ENCODE measurements at places on chromosomes 16 and 17.

DNA sequence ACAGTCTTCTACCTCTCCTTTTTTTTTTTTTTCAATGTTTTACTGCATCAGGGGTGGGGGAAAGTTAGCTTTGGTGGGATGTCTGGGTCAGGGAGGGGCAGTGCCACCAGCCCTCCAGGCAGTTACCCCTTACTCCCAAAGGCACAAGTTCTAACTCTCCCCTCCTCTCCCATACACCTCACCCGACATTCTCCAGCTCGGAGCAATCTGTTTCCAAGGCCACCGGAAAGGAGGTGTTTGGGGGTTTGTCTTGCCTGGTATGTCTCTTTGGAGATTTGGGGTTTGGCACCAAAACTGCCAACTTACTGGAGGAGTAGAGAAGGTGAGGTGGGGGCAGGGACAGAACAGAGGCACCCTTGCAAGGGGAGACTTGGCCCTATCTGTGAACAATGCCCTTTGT is 4.7 kb downstream of the DLX3 start:
- no peak for DNase-seq

- no peak for DNase-seq
These were observed 62.3 kb downstream of the PHKB start for GRCh38 chr16:47523342-47524006.

DNA sequence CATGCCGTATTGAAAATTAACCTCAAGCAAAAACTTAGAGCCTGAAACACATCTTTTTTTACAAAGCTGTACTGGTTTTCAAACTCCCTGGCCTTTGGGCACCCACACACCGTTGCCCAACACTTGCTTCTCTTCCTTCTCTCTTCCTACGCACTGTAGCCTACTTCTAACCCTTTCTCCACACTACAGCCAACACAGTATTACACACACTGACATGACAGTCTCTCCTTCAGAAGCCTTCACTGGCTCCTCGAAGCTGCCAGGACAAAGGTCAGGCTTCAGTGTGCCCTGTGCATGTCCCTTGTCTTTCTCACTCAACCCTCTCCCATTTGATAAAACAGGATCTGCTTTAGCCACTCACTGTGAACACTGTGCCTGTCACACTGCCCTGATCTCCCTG is 8.0 kb downstream of the FANCA start:
- DNase-seq, result no peak

GRCh38 chr16:84131117-84131516 is 13.9 kb downstream of the HSDL1 start:
- DNase-seq, result no peak

DNA sequence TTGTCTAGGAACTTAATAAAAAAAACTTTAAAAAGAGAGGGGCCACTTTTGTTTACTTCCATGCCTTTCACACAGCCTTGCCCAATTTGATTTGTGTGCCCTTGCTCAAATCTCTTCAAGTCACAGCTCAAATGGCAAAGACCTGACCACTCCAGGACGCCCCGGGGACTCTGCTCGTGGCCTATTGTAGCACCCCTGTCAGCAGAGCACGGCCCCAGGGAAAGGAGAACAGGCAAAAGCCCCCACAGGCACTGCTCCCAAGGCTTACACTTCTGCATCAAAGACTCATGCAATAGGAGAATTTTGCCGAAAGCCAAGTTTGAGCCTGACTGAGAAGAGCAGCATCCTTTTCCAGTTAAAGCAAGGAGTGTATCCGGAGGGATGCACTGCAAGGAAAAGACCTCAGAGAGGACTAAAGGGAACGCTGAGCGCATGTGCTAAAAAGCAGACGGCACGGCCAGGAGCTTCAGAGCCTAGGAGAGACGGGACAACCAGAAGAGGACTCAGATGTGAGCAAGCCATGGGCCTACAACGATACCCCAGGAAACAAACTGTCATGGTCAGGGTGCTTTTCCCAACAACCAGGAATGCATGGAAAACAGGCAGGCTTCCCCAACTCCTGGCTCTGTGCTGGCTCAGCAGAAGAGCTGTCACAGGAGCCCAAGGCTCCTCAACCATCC is 8.2 kb downstream of the CREBBP start:
- no peak for DNase-seq

GRCh38 chr16:50297301-50298074 is 31.1 kb downstream of the ADCY7 start:
- DNase-seq, result no peak

- no peak for DNase-seq
These were observed 10.1 kb downstream of the GAST start for GRCh38 chr17:41722231-41722630.

GRCh38 chr17:2084036-2084765 is 29.3 kb downstream of the HIC1 start:
- DNase-seq, result no peak

- DNase-seq, result no peak
These were observed 1.3 kb downstream of the SRL start for GRCh38 chr16:4240624-4241023.

DNA sequence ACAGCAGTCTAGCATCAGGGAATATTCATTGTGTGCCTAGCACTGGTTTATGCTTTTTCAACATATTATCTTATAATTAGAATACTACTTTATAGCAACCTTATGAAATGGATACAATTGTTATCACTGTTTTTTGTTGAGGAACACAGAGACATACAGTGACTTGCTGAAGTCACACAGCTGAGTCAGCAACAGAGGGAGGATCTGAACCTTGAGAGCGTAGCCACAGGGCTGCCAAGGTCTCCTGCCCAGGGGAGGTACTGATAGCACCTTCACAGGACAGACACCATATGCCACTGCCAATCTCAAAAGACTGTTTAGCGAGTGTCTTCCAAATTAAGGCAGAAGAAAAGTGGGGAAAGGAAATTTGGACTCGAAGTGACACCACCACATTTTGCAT is 63.0 kb downstream of the GTF3C1 start:
- no peak for DNase-seq

- DNase-seq, result no peak
These were observed 324.6 kb downstream of the C16orf95 start for GRCh38 chr16:86992587-86992986.

DNA sequence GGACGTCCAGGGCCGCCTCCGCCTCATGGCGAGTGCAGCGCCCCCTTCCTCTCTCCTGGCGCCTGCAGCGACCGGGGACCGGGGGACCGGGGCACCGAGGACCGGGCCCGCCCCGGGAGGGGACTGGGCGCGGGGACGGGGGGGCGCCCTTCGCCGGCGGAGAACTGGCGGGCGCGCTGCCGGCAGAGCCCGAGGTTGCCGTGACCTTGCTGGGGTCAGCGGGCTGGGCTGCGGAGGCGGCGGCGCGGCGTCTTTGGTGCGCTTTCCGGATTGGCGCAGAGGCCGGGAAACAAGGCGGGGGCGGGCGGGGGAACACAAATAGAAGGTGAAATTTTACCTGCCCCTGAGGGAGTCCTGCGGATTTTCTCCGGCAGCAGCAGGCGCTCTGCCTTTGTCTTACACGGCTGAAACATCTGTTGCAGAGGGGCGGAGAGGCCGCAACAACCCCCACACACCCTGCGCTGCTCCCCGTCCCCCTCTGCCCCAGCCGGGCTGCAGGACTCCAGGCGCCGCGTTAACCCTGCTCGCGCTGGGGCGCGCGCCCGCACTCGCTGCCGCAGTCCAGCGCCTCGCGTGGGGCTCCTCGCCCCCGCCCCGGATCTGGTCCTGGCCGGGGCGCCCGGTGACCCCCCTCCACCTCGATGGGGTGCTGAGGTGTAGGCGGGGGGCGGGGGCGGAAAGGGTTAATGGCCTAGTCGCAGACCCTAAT is 53.5 kb downstream of the SREBF1 start:
- no peak for DNase-seq

- DNase-seq, result no peak
These were observed 6.5 kb upstream of the LLGL1 start for GRCh38 chr17:18218756-18219415.

DNA sequence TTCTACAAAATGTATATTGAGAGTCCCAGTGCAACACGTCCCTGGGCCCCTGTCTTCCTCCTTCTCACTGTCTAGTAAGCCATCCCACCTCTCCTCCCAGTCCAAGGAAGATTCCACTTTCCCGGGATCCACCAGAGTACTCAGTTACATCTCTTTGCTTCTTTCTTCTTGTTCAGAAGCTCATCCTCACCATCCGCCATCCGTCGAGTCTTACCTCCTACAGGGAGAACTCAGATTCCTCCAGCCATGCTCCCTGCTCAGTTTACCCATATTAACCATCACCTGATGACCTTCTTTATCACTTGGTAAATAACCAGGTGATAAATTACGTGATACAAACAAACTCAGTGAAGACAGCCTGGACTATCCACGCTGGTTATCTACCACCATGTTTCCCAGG is 57.1 kb downstream of the CYTH1 start:
- no peak for DNase-seq

DNA sequence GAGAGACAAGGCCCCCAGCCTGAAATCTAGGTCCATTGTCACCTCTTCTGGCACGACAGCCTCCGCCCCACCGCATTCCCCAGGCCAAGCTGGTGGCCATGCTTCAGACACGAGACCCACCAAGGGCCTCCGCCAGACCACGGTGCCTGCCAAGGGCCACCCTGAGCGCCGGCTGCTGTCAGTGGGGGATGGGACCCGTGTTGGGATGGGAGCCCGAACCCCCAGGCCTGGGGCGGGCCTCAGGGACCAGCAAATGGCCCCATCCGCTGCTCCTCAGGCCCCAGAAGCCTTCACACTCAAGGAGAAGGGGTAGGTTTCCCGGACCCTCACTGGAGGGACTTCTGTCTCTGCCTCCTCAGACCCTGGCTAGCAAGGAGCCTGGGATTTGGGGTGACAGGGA is 1.0 kb downstream of the TEDC2 start:
- no peak for DNase-seq

DNA sequence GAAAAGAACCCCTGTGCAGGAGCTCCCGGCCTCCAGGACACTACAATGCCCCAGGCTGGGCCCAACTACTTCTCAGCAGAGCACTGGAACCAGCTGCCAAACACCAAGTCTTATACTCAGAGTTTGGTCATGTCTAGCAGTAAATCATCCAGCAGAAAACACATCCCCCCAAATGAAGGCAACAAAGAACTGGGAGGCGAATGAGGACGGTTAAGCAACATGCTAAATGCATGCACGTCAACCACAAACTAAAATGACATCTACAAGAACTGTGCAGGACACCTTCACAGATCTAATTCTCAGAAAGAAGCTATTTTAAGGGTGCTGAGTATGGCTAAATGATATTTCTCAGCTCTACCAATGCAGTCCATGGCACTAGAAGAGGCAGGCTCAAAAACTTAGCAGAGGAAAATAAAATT is 7.6 kb upstream of the IRX5 start:
- DNase-seq, result no peak

GRCh38 chr16:8847145-8847544 is 21.7 kb downstream of the CARHSP1 start:
- no peak for DNase-seq

DNA sequence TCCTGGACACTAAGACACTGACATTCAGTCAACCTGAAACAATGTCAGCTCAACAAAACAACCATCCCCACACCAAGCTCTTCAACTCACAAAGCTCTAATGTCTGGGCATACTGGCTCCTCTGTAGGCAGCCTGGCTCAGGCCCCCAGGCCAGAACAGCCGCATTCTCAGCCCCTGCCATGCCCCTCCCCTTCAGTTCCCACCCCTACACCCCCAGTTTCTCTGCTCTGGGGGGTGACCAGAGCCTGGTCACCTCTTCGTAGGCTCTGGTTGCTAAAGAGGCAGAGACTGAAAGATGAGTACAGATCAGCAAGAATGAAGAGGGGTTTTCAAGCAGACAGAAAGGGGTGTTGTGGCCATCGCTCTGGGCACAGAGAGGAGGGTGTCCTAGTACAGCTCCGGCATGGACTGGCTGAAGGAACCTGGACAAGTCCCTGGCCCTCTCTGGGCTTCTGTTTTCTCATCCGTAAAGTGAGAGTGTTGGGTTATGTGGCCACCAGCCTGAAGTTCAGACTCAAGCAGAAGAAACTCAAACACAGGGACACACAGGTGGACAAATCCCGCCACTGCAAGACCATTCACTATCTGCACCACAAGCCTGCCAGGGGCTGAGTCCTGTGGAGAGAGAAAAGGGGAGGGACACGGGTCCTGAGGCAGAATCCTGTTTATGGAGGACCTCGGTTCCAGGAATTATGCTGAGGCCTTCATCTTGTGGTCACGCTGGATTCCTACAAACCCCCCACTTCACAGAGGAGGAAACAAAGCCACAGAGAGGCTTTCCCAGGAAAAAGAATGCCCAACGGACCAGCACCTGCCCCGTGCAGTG is 987 bp upstream of the SLC4A1 start:
- peak; percentile 82 for DNase-seq

GRCh38 chr16:23499801-23500200 is 10.5 kb downstream of the GGA2 start:
- DNase-seq, result no peak

GRCh38 chr16:30764086-30764485 is 2.0 kb downstream of the RNF40 start:
- no peak for DNase-seq

DNA sequence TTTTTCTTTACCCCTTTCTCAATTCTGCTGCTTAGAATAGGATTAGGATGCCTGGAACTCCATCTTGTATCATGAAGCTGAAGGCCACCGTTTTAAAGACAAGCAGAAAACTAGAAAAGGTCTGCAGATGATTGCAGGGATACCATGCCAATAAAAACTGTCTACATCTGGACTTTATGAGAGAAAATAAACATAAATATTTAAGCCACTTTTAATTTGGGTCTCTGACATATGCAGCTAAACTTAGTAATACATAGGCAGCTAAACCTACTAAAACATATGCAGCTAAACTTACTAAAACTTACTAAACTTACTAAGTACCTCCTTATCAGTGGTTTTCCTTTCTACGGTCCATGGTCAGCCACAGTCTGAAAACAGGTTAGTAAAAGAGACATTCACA is 48.4 kb downstream of the FBXL20 start:
- no peak for DNase-seq

- DNase-seq, result no peak
These were observed 45.0 kb upstream of the CLEC3A start for GRCh38 chr16:77977339-77977738.

- DNase-seq, result peak; percentile 58
These were observed 79.6 kb upstream of the TEKT1 start for GRCh38 chr17:6910987-6911603.

GRCh38 chr16:4692460-4693295 is 684 bp upstream of the NUDT16L1 start:
- DNase-seq, result no peak

GRCh38 chr17:40936437-40936971 is 942 bp downstream of the KRT23 start:
- DNase-seq, result no peak

GRCh38 chr17:1810450-1811103 is 19.1 kb downstream of the SMYD4 start:
- DNase-seq, result no peak

GRCh38 chr16:74448990-74449389 is 27.7 kb upstream of the CLEC18B start:
- no peak for DNase-seq
